ENCODE measurements at places on chromosomes 5 and 9. TPM values are rescaled to one million over a fixed set of nuclear protein-coding genes. Genes with fewer than 3 reads are reported as not detected.

SLC34A1 gene
- total RNA-seq: not detected

NEURL1B gene
- 0.46 TPM for total RNA-seq

CARD6 gene
- 37.9 TPM for total RNA-seq

SLC34A3 gene
- not detected for total RNA-seq

CDH9 gene
- not detected for total RNA-seq

ST6GALNAC6 gene
- 36.2 TPM for total RNA-seq

PPP3R2 gene
- total RNA-seq: not detected

PAPPA gene
- total RNA-seq: 0.07 TPM
